ENCODE measurements at places on chromosomes 1 and 21.
A peak's percentile ranks its signal among the peaks of the same experiment; 100 is the strongest.

DNA sequence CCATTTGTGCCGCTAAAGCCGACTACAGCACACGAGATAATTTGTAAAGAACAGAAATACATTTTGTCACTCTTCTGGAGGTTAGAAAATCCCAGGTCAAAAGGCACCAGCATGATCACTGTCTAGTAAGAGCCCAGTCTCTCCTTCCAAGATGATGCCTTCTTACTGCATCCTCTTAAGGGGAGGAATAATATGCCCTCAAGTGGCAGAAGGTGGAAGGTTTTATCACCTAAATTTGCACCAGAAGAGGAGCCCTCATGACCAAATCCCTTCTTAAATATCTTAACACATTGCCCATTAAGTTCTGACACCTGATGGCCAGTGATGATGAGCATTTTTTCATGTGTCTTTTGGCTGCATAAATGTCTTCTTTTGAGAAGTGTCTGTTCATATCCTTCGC, 326.7 kb upstream of the RGS18 start:
- no peak for DNase-seq

- DNase-seq: no peak
Measured at GRCh38 chr1:214039394-214040018, 51.7 kb downstream of the PROX1 start.

GRCh38 chr1:147560765-147561471, 19.6 kb downstream of the BCL9 start:
- DNase-seq: no peak

DNA sequence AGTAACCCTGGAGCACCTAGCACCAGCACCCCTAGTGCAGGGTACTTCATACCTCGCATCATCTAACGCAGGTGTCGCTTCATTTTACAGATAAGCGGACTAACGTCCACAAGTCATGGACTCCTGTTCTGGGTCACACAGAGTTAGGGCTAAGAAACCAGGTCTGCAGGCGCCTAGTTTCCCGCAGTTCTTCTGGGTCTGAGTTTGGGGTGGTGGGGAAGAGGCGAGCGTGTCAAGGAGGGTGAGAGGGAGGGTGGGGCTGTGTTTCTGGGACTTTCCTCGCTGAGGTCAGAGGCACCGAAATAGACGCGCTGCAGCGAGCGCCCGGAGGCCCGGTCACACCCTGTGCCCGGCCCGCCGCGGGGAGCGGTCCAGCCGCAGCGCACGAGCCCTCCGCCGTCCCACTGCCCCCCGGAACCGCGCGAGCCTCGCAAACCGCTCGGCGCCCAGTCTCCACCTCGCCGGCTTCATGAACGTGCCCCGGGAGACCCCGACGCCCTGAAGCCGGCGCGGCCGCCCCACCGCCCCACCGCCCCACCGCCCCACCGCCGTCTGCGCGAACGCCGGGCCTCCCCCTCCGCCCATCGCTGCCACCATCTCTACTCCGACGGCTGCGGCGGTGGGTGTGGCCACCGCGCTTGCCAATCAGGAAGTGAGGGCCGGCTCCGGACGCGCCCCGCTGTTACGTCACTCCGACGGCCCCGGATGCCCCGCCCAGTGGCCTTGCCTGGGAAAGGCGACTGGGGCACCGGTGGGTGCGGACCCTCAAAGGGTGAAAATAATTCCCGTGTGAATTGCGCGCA, 12.3 kb downstream of the IFI6 start:
- DNase-seq: peak; percentile 67

DNA sequence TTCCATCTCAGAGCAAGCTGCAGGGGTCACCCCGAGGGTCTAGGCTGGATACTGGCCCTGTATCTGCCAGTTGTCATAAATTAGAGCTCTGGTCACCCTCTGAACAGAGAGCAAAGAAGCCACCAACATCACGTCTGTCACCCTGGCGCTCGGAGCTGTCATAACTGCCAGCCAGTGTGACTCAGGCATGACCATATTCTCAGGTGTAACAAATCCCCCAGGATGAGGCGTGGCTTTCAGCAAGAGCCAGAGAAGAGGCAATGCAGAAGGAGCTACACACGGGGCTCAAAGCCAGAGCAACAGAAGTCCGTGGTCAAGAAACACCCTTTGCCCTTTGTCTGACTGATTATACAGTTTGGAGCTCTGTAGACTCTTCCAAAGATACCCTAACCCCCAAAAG, 40.0 kb downstream of the PRAMEF20 start:
- no peak for DNase-seq
